Cerebellar nuclear complex (tissue), 1 donor: ENCODE measurements at places on chromosomes 11 and 22.

- DNase-seq, result no peak
These were observed 104.6 kb upstream of the FGF3 start for GRCh38 chr11:69923641-69924307.

DNA sequence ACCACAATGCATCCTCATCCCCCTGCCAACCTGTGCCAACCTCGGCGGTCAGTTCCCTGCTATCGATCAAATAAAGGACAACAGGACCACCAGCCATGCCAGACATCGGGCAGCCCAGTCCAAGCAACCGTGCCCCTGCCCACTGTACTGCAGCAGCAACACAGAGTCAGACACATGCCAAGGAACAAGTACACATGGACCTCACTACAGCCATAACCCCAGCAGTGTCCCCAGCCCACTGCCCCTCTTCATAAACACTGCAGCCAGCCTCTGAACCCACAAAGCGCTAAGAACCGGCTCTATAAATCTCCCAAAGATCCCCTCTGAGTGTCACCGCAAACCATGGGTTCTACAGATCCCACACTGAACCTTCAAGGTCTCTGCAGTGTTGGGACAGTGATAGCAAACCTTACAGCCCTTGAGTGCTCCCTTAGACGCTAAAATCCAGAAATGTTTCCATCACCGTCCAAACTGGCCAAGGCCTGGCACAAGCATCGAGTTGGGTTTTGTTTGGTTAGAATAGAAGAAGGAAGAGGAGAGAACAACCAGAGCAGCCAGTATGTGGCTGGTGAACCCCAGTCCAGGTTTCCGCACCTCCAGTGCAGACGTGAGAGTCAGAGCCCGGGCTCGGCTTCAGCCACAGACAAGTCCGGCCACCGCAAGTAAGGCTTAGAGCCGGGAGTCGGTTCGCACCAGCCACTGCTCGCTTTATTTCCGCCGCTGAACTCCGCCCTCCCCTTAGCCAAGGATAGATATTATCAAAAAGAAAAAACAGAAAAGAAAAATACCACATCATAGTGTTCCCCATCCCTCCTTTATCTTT is 7.9 kb downstream of the PAX6 start:
- no peak for DNase-seq

DNA sequence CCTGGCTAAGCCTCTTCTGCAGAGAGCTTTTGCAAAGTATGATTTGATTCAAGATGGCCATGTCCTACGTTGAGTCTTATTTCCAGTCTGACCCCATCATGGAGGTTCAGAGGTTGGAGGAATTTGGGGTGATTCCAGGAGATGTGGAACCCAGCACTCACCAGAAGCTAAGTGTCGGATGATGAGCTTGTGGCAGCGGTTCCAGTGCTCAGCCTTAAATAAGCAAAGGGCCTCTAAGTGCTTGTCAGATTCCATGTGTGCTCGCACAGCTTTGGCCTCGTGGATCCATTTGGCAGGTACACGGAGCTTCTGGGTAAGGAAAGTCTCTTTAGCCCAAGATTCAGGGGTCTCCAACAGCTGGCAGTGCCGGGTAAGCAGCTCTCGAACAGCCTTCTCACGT is 11.9 kb upstream of the CHRNA10 start:
- DNase-seq, result no peak

- no peak for DNase-seq
These were observed 70.5 kb downstream of the MPPED1 start for GRCh38 chr22:43482318-43482625.

- DNase-seq, result no peak
These were observed 447.4 kb downstream of the BRD1 start for GRCh38 chr22:49380095-49380827.

GRCh38 chr22:42758931-42759629 is 38.4 kb upstream of the A4GALT start:
- no peak for DNase-seq

- no peak for DNase-seq
These were observed 106.7 kb downstream of the MRTFA start for GRCh38 chr22:40529821-40530220.

GRCh38 chr22:17949642-17950473 is 74.5 kb downstream of the MICAL3 start:
- DNase-seq, result no peak

DNA sequence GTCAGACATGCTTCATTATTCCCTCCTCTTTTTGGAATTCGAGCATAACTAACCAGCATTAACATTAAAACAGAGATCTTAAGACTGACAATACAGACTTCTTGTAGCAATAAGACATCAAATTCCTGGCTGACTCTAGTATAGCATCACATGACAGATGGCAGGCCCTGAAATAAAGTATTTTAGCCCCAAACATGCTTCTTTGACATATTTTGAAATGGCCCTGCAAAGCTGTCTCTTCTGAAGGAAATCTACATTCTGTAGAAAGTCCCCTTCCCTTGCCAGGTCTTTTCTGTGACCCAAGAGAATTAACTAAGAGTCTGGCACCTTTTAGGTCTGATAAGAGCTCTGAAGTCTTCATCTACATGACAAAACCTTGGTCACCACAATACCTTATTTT is 38.5 kb upstream of the GNAZ start:
- DNase-seq, result no peak

DNA sequence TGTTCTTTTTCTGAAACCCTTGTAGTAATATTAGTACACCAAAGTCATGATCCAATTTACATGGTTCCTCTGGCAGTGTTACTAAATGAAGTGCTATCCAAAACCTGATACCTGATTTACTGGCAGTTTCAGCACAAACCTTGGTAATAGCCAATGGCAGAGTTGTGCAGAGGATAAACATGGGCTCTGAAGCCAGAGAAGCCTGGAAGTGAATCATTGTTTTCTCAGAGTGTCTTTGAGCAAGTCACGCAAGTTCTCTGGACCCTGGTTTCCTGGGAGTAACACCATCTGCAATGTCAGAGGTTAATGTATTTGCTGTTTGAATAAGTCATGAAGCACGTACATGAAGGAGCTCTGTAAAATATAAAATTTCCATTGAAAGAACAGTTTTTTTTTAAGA is 222.3 kb upstream of the NARS2 start:
- DNase-seq, result no peak

- DNase-seq, result no peak
These were observed 6.0 kb downstream of the KBTBD4 start for GRCh38 chr11:47572715-47573255.

GRCh38 chr22:40423310-40423688 is 52.9 kb downstream of the SGSM3 start:
- DNase-seq, result no peak

- no peak for DNase-seq
These were observed 133.0 kb downstream of the BRD1 start for GRCh38 chr22:49694462-49695260.

DNA sequence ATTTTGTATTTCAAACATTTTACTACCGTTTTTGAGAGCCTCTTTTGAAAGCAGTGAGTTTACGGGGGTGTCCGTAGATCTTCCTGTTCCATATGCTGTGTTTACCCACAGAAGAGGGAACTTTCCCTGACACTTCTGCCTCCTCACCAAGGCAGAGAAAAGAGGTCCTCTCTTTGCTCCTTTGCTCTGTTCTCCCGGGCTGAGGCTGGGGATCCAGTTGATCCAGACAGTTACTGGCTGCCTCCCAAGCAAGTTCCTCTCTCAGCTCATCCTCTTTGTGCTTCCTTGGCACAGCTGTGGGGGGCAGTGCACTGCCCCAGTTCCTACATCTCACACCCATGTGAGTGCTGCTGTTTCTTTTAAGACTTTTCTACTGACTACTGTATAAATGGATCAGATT is 813.7 kb downstream of the NTM start:
- no peak for DNase-seq

- DNase-seq, result no peak
These were observed 155.1 kb upstream of the SOX6 start for GRCh38 chr11:16511116-16512114.

DNA sequence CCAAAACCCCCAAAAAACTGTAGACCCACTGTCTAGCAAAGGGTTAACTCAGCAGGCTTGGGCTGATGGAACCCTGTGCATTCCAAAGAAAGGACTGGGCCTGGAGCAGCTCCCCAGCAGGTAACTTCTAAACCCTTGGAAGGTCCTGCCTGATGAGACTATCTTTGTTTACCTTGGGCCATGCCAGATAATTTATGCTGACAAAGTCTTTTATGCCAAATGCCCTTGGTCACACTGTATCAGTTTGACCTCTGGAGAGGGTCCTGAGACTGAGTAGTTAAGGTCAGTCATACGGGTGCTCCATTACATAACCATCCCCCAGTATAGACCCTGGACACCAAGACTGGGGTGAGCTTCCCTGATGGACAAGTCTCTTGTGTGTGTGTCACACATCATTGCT is 21.9 kb upstream of the DNAL4 start:
- no peak for DNase-seq

DNA sequence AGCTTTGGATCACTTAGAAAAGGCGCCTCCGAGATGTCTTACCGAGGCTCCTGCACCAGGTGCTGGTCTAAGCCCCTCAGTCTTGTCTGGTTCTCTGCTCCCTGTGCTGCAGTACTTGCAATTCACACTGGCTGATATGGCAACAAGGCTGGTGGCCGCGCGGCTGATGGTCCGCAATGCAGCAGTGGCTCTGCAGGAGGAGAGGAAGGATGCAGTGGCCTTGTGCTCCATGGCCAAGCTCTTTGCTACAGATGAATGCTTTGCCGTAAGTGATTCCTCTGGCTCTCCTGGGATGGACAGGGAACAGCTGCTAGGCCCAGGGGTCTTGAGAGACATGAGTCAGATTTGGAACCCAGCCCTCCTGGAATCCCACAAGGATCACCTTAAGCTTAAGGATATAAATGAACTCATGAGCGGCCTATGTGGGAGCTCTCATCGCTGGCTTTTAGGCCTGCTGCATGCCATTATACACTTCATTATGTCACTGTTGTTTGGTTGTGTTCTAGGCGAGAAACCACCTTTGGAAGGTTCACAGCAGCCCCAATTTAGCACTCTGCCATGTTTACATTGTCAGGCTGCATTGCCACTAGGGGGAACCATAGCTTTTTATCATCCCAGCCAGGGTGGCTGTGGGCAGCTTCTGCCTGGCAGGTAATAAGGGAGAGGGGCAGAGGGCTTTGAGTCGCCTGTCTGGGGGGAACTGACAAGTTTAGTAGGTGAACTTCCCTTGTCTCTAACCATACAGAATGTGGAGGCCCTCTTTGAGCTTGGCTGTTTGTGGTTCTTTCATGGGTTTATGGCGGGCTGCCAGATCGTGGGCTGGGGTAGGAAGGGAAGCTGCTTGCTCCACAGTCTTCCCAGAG is 8.5 kb downstream of the ACAD8 start:
- no peak for DNase-seq

DNA sequence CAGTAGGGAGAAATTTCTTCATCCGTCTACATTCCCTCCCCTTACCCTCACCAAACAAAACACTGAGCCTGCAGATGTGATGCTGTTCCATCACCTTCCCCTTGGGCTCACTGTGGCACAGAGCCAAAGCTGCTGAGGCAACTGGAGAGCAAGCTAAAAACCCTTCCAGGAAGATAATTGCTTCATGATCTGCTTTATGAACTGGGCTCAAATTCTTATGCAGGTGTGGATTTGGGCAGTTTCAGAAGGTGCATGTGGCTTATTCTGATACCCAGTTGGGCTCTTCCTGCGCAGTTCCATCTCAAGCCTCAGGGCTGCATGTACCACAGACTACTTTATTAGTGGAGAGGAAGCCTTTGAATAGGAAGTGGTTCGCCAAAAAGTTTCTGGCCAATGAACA is 58.3 kb downstream of the AAMDC start:
- DNase-seq, result no peak

- no peak for DNase-seq
These were observed 46.1 kb upstream of the RFPL3 start for GRCh38 chr22:32311551-32312071.

- DNase-seq, result no peak
These were observed at the start of gene PVALB for GRCh38 chr22:36816636-36817524. Gene PVALB, minus strand, starts transcription at chr22:36817035. Its CDS starts 30 bp downstream, at chr22:36817005.

DNA sequence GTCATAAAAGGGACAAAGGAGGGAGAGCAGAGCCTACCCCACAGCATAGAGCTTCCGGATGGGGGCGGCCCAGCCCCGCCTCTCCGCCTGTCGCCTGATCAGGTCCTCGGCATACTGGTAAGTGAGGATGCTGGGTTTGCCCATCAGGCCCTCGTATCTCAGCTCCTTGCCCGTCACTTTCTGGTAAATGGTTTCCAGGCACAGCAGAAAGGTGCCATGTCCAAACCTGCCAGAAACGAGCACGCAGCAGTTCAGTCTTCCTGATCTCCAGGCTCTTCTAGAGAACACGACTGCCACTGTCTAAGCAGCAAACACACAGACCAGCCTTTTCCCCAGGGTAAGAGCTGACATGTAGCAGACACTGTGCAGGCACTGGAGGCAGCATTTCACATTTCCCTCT is 17.4 kb upstream of the TMEM121B start:
- no peak for DNase-seq

DNA sequence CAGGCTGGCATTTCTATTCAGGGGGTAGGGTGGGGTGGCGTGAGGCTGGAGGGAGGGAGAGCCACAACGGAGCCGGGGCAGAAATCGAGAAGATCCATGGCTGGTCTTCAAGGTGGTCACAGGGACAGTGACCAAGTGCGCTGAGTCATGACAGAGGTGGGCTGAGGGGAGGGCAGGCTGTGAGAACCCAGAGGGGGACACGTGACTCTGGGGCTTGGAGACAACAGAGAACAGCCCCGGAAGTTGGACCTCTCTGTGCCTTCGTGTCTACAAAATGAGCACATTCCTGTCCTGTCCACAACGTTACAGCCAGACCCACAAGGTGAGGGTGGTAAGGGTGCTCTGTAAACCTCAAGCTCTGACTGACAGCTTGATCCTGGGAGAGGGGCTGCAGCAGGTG is 35.1 kb upstream of the ARFGAP3 start:
- no peak for DNase-seq

DNA sequence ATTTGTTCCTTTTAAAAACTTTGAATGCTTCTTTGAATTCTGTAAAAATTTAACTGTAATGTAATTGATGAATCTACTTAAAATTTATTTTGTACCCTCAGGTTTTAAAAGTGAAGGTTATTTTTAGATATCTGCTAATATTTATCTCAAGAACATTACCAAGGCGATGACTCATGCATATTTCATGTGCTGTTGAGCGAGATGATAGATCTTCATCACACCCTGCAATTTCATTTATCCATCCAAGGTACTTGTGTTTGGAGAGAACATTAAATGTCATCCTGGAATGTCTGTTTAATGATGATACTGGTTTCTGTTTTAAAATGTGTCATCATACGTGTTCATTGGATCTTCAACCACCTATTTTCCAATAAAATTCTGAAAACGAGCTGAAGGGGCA is 6.7 kb upstream of the OOSP4A start:
- DNase-seq, result no peak

DNA sequence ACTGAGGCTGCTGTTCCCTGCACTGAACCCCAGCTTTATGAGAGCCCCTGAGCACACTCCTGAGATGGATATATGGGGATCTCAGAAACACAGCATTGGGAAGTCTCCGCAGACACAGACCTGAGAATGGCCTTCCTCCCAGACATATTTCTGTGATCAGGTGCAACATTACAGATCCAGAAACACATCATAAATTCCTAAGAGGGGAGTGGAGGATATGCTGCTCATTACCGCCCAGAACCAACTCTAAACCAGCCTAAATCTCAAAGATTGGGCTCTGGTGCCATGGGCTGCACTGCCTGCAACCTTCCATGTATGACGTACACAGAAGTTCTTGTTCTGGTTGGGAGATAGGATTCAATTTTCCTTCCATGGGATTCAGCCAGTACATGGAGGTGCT is 102.0 kb downstream of the ME3 start:
- DNase-seq, result no peak

- no peak for DNase-seq
These were observed 17.9 kb downstream of the IFITM10 start for GRCh38 chr11:1732418-1733008.
